Activated T-helper 9 cell treated with anti-CD3 and anti-CD28 coated beads, Interleukin-2, amount 50 U/mL, for 16 hours (primary cell): ENCODE measurements at places on chromosomes 4 and X.

DNA sequence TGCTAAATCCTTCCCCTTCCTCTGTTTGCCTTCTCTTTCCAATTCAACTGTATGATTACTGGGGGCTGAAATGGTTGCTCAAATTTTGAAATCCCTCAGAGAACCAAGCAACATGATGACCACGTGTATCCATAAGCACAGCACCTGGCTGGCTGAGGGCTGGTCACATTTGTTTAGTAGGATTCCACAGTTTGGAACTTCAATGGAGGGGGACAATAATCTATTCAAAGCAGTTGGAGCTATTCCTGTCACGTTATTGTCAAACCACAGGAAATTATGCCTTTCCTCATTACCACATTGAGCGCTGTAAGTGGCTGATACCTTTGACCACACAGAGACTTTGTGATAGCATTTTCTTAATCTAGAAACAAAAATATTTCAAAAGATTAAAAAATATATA is 7.0 kb downstream of the TMSB4X start:
- no peak for DNase-seq

DNA sequence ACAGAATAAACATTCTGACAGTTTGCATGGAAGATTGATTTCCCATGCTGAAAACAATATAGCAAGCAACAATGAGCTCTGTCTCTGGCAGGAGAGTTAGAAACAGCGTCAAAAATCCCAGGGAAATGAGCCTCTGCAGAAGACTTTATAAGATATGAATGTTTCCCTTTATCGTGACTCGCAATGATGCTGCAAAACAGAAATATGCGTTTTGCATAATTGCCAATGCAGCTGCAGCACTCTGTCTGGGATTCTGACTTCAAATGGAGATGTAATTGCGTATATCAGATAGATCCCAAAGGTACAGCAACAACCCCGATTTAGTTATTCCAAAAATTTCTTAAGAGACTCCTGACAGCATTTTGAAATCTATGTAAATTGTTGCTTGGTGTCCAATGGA is 702.4 kb upstream of the EPHA5 start:
- no peak for DNase-seq

DNA sequence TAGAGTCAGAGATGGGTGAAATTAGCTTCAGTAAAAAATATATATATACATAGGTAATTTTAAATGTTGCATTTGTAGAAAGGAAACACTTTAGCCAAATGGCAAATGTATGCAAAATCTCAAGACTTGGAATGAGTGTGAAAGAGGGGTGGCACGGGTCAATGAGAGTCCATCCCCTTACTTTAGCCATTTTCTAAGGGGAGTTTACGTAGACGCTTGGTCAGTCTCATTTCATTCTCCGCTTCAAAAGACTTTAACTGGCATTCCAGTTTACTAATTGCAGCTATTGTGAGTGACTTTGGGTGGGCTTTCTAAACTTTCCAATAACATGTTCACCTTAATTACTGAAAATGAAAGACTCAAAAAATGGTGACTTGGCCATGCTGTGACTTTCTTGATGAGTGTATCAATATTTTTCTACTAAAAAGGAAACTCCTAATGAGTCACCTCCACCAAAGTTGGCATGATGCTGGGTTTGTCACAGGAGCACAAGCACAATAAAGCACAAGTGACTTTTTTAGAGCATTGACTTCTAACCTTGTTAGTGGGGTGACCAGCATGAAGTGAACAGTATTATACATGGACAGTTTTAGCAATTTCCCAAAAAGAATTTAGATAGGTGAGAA is 356.0 kb upstream of the RASGEF1B start:
- no peak for DNase-seq

DNA sequence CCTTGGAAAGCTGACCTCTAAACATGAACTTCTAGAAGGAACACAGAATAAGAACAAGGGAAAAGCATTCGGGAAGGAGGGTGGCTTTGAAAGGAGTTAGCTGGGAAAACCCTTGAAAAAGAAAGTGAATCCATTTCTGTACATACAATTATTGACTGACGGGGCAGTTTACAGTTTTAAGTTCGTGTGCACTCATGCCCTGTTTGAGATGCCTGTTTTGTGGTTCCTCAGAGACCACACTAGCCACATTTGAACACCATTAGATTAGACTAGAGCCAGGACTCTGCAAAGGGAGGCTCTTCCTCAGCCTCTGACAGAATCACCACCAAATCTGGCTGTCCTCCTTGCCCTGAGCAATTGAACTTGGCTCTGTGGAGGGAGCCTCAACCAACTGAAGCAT is 158.3 kb downstream of the PALLD start:
- no peak for DNase-seq

DNA sequence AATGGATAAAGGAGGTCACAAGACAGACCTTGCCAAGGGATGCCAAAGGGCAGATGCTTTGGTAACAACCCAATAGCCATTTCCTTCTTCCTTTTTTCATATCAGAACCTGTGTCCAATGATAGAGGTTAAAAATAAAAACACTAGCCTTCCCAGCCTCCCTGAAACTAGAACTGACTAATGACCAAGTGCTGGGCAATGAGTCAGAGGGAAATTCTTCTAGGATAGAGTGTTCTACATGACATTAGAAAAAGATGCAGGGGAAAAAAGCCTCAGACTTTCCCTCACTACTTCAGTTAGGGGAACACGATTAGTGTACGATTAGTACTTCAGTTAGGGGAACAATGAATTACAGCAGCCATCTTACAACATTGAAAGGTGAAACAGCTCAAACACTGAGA is 29.3 kb upstream of the FAM47C start:
- DNase-seq, result no peak

DNA sequence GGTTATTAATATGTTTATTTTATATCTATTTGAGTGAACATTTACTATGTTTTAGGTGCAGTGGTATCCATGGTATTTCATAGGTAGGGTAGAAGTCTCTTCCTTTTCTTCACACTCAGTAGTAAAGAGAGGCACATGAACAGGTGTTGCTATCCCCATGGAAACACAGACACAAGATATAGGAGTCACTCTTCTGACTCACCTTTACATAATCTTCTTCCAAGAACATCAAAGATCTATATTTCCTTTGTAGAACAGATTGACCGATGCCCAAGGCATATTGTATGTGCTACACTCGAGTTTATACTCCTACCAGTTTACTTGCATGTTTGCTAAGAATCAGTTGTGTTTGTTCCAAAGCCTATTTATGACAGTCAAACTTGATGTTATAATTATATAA is 1997.4 kb downstream of the C4orf33 start:
- no peak for DNase-seq

DNA sequence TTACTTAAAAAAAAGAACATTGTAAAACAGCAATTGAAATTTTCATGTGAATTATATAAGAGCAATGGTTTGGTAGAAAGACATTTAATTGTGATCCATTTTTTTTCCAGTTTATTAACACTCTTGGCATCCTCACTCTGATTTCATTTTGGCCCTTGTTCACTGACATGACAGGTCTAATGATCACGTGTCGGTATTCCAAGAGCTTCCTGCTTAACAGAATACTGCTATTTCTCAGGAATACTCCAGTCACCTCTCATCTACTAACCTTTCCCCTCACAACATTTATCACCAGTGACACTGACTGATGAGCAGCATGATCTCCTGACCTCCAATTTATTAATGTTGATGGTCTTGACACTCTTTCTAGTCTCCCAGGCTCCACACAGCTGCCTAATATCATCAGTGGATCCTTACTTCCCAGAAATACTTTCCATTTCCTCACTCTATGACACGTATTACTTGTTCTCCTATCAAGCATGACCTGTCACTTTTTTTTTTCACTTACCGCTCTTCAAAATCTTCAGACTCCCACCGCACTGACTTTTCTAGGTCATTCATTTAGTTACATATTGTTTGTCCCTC is 847.8 kb upstream of the SLIT2 start:
- no peak for DNase-seq

GRCh38 chr4:27272217-27272616 is 411.6 kb downstream of the STIM2 start:
- DNase-seq, result no peak

DNA sequence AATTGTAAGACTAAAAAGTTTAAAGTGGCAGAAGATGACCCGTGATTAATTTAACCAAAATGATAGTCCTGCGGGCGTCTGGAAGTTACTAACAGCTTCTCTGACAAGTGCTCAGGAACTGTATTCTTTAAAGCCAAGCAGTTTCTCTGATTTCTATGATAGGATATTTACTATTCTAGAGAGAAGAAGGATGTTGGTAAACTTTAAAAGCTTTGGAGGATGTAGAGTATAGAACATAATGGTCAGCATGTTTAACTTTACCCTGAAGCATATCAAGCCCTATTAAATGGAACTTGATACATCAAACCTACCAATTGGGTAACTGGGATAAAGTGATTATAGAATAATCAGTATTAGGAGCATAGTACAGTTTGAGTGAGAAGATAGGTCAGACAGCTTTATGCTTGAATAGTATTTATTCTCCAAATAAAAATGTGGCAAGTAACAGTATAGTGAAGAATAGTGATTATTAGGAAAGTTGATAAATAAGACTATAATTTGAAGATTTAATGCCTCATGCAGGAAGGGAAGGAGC is 1.8 kb downstream of the STIM2 start:
- no peak for DNase-seq

DNA sequence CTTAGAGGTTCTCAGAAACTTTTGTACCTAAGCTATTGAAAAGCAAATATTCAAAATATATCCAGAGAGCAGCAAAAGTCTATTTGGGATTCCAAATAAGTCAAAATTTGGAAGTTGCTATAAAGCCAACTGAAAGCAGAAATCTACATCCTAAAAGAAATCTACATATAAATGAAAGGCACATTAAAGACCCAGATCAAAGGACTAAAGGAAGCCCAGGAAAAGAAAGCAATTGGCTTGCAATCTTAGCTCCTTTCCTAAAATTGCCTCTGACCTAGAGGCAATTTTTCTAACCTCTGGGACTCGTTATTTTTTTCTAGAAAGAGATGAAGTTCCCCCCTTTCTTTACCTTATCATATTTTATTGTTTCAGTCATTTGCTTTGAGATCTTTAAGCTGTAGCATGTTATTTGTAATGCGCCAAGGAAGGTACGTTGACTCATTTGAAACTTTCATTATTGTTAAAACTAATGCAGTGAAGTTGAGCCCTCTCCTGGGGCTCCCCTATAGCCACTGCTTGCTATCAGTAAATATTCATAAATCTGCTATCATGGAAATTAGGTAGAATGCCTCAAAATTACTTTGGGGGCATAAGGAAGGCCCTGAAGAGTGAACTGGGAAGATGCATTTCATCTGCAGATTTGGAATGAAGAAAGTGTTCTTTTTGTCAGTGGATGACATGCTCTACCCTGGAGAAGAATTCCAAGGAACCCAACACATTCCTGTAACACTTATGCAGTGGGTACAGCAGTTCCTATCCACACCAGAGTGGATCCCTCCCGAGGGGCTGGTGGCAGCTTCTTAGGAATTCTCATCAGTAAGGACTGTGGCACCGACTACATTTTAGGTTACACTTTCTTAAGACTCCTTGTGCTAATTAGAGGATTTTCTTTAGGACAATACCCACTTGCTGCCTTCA is 177.8 kb upstream of the IGFBP7 start:
- DNase-seq, result no peak

DNA sequence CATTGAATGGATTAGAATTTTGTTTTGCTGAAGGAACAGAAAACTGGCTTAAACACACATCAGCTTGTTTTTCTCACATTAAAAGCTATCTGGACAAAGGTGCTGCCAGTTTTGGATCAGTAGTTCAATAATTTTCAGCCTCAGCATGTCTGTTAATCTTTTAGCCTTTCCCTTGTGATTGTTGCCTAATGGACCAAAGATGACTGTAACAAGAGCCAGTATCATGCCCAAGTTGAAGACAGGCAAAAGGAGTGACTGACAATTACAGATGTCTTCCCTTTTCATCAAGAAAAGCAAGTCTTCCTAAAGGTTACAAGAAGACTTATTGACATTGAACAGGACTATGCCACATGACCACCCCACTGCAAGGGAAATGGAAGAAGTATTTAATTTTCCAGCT is 419.7 kb downstream of the MAPK10 start:
- no peak for DNase-seq

GRCh38 chr4:173145131-173145530 is 23.5 kb upstream of the GALNT7 start:
- DNase-seq, result no peak

DNA sequence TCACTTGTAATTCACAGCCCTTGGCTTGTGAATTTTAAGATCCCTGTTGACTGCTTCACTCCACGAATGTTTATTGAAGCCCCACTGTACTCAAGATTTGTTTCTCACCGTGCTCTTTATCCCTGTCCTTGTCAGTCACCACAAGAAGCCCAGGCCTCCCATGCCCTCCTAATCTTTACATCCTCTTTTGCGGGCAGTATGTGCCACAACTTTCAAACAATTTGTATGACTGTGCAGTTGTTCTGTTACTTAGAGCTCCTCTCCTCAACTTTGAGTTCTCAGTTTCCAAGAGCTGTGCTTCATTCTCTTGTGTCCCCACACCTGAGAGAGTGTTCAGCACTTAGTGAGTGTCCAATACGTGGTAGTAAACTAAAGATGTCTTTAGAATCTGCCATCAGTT is 467.7 kb downstream of the NKX6-1 start:
- DNase-seq, result no peak

- DNase-seq, result no peak
Observed at GRCh38 chrX:78140206-78140605, 756 bp upstream of the TAF9B start.

- no peak for DNase-seq
Observed at GRCh38 chrX:135737366-135738071, 24.1 kb downstream of the CT45A1 start.

DNA sequence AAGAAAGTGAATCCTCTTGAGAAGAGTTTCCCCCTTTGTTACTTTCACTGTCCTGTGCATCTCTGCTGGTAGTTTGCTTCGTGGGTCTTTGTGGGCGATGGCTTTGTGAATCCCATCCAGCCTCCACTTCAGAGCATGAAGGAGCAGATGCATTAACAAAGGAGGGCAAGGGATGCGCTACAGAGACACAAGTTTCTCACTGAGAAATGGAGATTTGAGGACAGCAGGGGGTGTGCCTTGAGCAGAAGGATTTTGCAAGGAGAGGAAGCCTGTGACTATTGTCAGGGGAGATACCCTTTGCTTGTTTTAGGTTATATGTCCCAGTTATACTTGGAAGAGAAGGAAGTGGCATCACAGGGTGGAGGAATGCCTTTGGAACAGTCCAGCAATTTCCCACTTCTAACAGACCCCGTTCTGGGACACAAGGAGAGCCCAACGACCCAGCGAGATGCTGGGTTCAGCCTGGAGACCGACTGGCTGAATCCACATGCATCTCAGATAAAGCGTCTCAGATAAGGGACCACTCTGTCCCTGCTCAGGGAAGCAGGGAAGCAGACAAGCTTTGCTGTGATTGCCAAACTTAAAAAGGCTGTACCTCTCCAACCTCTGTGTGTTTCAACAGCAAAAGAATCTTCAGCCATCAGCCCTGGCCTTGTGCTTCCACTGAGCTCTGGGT is 314.6 kb upstream of the GATB start:
- DNase-seq, result no peak

DNA sequence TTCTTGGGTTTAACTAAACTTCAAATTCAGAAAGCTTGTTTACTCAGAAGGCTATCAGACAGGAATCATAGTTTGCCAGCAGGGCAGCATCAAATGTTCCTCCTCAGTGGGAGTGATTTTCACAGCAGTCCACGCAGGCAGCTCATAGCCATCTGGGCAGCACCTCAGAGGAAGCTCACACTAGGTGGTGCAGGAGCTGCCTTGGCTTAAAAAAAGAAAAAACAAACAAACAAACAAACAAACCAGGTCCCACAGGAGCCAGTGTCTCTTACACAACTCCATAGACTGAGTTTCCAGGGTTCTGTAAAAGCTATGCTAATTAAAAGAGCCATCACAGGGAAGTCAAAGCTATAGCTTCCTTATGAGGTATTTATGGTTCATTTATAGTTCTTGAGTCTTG is 10.5 kb upstream of the KLHL5 start:
- DNase-seq, result no peak

- no peak for DNase-seq
Observed at GRCh38 chrX:55754861-55755294, 37.3 kb downstream of the RRAGB start.
